M059J (cell line): ENCODE measurements at places on chromosomes 3 and 15.

DNA sequence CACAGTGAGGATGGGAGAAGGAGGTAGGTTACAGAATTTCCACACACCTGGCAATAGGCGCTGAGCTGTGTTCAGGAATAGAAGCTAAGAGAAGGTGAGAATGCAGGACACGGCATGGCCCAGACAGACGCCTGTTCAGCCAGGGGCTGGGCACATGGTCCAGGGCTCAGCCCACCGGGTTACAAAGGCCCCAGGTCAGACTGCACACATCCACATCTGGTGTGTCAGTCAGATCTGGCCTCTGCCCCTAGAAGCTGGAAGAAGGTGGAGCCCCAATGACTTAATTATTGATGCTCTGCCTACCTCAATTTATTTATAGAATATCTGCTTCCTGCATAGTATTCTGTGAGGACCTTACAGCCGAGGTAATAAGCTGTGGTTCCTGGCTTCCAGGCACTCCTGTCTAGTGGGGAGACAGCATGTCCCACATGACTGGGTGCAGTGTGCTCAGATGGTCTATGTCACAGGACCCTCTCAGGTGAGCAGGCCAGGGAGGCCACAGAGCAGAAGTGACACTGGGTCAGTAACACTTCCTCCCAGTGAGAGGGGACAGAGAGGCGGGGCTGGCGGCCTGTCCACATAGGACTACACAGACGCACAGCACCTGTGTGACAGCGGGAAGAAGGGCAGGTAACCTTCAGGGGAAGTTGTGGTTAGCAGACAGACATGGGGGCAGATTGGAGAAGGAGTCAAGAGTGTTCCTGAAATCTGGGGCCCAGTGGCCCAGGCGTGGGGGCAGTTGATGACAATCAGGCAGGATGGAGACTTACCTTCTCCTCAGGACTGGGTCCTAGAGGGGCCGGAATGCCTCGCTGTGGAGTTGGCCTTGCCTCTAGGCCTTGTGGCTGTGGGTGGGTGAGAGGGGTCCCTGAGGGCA, 38.6 kb upstream of the PLXNA1 start:
- DNase-seq, result no peak

GRCh38 chr3:190166948-190167347, 46.3 kb upstream of the P3H2 start:
- DNase-seq, result no peak

DNA sequence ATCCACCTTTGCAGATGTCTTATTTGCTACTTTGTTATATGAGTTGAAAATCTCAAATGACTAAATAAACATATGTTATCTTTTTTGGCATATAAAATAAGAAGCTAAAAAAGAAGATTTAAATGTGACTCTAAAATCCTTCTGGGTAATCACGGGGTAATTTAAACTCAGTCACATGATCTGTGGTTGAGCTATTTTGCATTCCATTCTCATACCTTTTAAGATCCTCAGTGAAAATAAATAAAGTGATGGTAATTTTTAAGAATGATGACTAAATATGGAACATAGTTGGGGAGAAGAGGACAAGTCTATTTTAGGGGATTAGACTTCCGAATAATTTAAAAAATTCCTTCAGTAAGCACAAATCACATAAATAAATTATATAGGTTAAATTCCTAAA, 1076.8 kb downstream of the TUSC7 start:
- DNase-seq, result peak; percentile 1

- DNase-seq, result no peak
These were observed 25.5 kb downstream of the CCDC13 start for GRCh38 chr3:42747581-42747980.

GRCh38 chr3:37202035-37202434, 27.7 kb upstream of the LRRFIP2 start:
- no peak for DNase-seq

GRCh38 chr15:75090388-75090734, 67.0 kb downstream of the PPCDC start:
- DNase-seq, result peak; percentile 25
